ENCODE measurements at places on chromosomes 2 and 18. TPM values are rescaled to one million over a fixed set of nuclear protein-coding genes. Genes with fewer than 3 reads are reported as not detected.

The IL1RL1 gene
- total RNA-seq, result 1.0 TPM

The GMPPA gene
- 49.4 TPM for total RNA-seq

The NMUR1 gene
- total RNA-seq, result 0.67 TPM

The RNF181 gene
- total RNA-seq, result 191 TPM
